Esophagus squamous epithelium (tissue), 5 donors: ENCODE measurements at places on chromosomes 2 and 18. TPM values are rescaled to one million over a fixed set of nuclear protein-coding genes. Genes with fewer than 3 reads are reported as not detected.

- H3K36me3 ChIP-seq = peaks cover 28% of the 10 kb centered on the region
- no peak overlapping the region for H3K4me3 ChIP-seq
- DNase-seq = no peak
- H3K27ac ChIP-seq = peak overlapping the region; percentile 66
These were observed 27.4 kb downstream of the HS6ST1 start for GRCh38 chr2:128291161-128291843.

DNA sequence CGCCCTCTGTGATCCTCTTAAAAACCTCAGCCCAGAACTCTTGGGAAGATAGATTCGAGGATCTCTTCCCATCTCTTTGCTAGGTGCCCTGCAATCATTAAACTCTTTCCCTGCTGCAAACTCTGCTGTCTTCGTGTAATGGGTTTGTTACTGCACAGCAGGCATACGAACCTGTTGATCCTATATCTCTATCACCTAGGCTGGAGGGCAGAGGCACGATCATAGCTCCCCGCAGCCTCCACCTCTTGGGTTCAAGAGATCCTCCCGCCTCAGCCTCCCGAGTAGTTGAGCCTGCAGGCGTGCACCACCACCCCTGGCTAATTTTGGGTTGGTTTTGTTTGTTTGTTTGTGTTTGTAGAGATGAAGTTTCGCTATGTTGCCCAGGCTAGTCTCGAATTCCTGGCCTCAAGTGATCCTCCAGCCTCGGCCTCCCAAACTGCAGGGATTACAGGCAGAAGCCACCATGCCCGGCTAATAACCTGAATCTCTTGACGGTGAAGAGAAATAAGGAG, 493 bp upstream of the BBS5 start:
- H3K27me3 ChIP-seq = no peaks in the 10 kb centered on the region
- H3K4me1 ChIP-seq = peaks cover 8% of the 10 kb centered on the region
- H3K36me3 ChIP-seq = peaks cover 17% of the 10 kb centered on the region
- peak overlapping the region; percentile 65 for H3K27ac ChIP-seq
- H3K4me3 ChIP-seq = peak overlapping the region; percentile 75

DNA sequence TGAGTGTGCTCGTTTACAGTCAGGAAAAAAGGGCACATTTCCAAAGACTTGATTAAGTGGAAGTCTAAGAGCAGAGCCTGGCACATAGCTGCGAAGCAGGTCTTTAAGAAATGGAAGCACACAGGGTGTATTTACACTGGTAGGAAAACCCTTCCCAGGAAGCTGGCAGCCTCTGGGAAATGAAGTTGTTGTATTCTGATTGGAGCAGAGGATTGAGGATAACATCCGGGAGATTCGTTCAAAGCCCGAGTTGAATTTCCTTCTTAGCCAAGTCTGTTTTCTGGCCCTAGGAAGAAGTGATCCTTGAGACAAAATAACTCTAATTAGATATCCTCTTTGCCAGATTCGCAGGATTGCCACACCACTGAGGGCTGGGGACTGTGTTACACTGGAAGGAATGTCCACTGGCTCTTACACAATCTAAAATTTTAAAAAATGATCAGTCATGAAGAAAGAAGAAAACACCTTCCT, 75.9 kb downstream of the ITGB1BP1 start:
- H3K36me3 ChIP-seq = peaks cover 4% of the 10 kb centered on the region
- no peaks in the 10 kb centered on the region for H3K27me3 ChIP-seq
- no peak overlapping the region for H3K4me3 ChIP-seq

DNA sequence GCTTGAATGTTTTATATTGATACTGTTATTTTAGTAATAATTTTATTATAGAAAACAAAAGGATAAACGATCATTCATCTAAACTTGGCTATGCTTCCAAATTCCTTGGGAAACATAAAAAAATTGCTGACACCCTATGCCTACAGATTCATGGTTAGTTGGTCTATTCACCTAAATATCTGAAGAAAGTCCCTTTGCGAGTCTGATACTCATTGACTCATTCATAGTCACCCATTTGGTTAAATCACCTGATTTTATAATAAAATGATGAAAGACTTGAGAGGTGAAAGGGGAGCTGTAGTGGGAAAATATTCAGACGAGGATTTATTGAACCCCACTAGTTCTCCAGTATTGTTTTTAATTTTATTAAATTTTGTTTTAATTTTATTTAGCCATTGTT, 112.0 kb downstream of the PTPN4 start:
- no peak overlapping the region for H3K4me3 ChIP-seq
- H3K27ac ChIP-seq = no peak overlapping the region
- DNase-seq = no peak

- DNase-seq = no peak
- H3K27ac ChIP-seq = no peak overlapping the region
- no peak overlapping the region for H3K4me3 ChIP-seq
- H3K4me1 ChIP-seq = peaks cover 3% of the 10 kb centered on the region
- H3K36me3 ChIP-seq = no peaks in the 10 kb centered on the region
These were observed 8.9 kb upstream of the OSR1 start for GRCh38 chr2:19367326-19367725.

- peaks cover 3% of the 10 kb centered on the region for H3K27me3 ChIP-seq
- DNase-seq = no peak
- H3K27ac ChIP-seq = no peak overlapping the region
- H3K36me3 ChIP-seq = no peaks in the 10 kb centered on the region
- H3K4me3 ChIP-seq = no peak overlapping the region
These were observed 144.6 kb upstream of the SATB2 start for GRCh38 chr2:199602271-199602895.

DNA sequence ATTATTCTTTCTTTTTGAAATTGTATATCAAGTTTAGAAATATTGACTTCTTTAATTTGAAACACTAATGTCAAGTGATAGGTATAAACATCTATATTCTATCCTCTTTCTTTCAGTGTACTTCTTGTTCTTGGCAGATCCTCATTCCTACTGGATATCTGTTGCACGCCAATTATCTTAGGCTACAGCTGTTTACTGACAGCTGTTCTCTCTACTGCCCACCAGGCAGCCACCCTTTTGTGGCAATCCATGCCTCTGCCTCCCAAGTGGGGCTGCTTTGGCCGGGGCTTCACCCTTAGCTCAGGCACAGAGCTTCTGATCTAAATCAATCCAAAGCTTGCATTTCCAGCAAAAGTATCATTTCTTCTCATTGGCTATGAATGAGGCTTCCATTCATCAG, 50.6 kb upstream of the ITSN2 start:
- no peaks in the 10 kb centered on the region for H3K27me3 ChIP-seq
- no peaks in the 10 kb centered on the region for H3K4me1 ChIP-seq
- H3K27ac ChIP-seq = no peak overlapping the region
- H3K4me3 ChIP-seq = no peak overlapping the region

GRCh38 chr2:70757966-70758365, 10.0 kb downstream of the ADD2 start:
- DNase-seq = no peak
- H3K4me3 ChIP-seq = no peak overlapping the region

DNA sequence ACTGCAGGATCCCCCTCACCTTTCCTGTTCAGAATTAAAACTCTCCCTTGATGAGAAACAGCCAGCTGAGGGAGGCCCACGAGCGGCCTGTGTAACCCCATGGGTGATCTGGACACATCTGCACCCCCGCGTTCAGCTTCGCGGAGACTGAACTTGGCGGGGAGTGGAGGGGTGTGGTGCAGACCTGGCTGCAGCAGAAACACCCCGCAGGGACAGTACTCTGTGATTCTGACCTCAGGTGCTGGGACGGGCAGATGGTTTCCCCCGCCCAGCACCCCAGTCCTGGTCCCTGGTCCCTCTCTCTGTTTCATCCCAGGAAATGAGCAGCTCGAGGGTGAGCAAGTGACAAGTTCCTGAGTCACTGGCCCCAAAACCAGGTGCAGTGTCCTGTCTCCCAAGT, 41.2 kb downstream of the GBX2 start:
- no peaks in the 10 kb centered on the region for H3K4me1 ChIP-seq
- H3K36me3 ChIP-seq = no peaks in the 10 kb centered on the region
- no peak overlapping the region for H3K27ac ChIP-seq
- DNase-seq = no peak
- H3K4me3 ChIP-seq = no peak overlapping the region

DNA sequence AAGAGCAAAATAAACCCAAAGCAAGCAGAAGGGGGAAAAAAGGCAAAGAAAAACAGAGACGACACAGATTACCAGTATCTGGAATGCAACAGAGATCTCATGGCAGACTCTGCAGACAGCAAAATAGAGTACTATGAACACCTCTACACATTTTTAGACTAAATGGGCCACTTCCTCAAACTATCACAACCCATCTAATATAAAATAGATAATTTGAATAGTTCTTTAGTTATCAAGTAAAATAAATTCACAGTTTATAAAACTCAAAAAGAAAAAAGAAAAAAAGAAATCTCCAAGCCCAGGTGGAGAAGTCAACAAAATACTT, 16.6 kb downstream of the SESTD1 start:
- H3K36me3 ChIP-seq = no peaks in the 10 kb centered on the region
- no peak for DNase-seq

- DNase-seq = no peak
- H3K36me3 ChIP-seq = no peaks in the 10 kb centered on the region
- H3K27ac ChIP-seq = no peak overlapping the region
- H3K4me1 ChIP-seq = no peaks in the 10 kb centered on the region
- no peaks in the 10 kb centered on the region for H3K27me3 ChIP-seq
- no peak overlapping the region for H3K4me3 ChIP-seq
These were observed 27.7 kb downstream of the LOXHD1 start for GRCh38 chr18:46629361-46629760.

The DRC1 gene
- total RNA-seq = not detected

The ABCA12 gene
- 2.8 TPM for total RNA-seq
